Nucleus accumbens (tissue), 56 donors: ENCODE measurements at places on chromosomes 4 and X.

- DNase-seq = no peak
Measured at GRCh38 chrX:151702741-151703340, 7.6 kb downstream of the PRRG3 start.

GRCh38 chrX:41293269-41293668, 40.7 kb upstream of the DDX3X start:
- no peak for DNase-seq

DNA sequence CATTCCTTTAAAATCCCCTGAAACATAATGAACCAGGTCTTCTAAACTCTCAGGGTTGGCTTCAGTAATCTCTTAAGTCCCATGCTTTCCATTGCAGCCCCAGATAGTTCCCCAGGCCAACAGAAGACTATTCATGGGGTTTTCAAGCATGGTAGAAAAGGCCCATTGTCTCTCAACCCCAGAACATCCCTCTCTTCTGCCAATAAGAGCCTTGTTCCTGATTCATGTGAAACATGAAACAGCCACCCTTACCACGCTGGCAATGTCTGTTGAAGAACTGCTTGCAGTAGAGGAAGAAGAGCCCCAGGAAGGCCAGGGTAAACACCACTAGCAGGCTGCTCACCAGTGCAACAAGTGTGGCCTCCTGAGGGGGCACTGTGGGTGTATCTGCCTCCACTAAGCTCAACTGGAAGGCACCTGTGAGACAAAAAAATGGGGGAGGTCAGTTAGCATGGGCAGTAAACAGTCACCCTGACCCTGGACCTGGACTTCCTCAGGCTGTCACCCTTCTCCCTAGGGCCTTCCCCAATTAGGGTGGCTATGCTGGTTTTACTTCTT, 36.4 kb downstream of the EDA2R start:
- DNase-seq = peak; percentile 30

DNA sequence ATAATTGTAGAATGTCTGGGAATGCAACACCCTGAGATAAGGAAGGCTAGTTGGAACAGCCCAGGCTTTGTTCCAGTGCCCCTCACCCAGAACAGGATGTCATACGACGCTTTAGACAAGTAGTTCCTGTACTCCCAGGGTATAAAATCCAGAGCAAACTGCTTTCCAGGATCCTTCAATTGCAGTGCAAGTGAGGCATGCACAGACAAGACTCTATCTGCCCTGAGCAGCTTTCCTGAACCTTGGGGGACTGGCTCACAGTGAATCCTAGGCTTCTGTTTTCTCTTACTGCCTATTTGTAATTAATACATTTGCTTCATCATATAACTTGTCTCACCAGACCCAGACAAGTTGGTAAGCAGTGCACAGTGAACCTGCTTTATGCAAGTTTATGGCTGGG, 48.4 kb upstream of the IL9R start:
- DNase-seq = no peak

GRCh38 chr4:72295966-72296557, 264.3 kb downstream of the NPFFR2 start:
- DNase-seq = no peak

DNA sequence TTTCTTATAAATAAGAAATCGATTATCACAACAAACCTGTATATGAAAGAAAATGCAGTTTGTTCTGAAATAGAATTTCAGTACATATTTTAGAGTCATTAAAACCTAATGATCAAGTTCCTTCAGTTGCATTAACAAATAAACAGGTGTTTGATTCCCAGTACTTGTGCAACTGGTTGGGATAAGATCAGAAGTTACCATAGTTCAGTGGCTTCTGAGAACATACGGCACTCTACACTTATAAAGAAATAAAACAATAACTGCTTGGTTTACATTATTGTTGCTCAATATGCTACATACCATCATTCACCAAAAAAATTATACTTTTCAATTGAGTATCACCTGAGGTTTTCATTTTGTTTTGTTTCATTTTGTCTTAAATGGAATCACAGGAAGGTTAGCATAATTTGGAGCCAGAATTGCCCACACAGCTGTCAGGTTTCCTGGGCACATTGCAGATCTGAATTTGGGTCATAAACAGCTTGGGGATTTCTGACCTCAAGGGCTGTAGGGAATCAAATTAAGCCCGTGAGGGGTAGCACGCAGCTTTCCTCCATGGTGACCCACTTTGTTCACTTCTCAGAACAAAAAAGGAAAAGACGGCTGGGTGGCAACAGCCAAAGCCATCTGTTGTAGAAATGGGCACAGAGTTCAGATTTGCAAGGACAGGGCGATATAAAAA, 14.9 kb upstream of the CCNG2 start:
- no peak for DNase-seq

DNA sequence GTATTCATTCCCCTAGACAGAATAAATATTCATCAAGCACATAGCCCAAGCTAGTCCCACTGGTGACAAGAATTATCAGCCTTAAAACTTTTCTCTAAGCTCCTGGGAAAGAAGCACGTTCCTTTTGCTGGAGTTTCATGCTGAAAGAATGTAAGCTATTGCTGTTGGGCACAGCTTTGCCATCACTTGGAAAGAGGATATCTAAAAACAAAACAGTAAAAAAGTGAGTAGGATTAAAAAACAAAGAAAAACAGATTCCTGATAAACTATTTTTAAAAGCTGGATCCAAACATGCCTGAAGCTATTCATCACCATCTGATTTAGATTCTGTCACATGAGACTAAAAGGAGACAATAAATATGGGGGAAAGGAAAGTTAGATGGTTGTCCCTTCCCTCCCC, 176.8 kb downstream of the SCFD2 start:
- no peak for DNase-seq

GRCh38 chr4:87005690-87006425, 71.0 kb downstream of the AFF1 start:
- DNase-seq = no peak

GRCh38 chr4:141757287-141757686, 120.9 kb downstream of the IL15 start:
- no peak for DNase-seq

DNA sequence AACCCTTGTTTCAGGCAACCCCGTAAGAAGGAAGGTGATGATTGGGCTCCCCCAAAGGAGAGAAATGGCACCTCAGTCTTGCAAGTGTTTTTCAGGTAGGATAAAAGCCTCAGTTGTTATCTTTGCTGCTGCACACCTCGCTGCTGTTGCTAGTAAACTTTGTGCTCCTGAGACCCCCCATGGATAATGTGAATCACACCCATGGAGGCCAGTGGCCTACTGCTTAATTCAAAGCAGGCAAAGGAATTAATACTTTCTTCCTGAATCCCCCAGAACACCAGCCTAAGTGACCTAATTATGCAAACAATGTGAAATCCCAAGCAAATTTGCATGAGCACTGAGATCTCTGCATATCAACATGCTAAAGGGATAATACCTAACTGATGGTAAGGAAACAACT, 337.5 kb downstream of the GRIA2 start:
- DNase-seq = no peak

- DNase-seq = no peak
Measured at GRCh38 chr4:110059556-110060191, 138.7 kb downstream of the ELOVL6 start.

GRCh38 chr4:125735102-125735501, 420.3 kb downstream of the FAT4 start:
- DNase-seq = no peak

DNA sequence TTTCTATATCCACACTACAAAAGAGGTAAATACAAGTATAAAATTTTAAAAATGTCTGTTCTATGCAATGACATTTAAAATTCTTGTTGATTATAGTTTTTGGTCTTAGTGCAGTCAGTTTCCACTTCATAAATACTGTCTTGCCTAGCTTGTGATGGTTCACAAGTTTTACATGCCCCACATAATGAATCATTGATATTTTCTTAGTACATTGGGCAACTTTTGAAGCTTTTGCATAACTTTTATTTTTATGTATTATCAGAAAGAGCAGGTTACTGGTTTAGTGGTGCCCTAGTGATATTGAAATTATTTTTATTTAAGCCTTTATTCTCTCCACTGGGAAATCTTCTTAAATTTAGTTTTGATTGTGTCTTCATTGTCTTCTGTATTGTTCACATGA, 388.0 kb downstream of the CCSER1 start:
- no peak for DNase-seq

- DNase-seq = peak; percentile 80
Measured at GRCh38 chr4:82515705-82516104, 46.1 kb downstream of the TMEM150C start.

- no peak for DNase-seq
Measured at GRCh38 chr4:89820010-89820409, 17.0 kb downstream of the SNCA start.

DNA sequence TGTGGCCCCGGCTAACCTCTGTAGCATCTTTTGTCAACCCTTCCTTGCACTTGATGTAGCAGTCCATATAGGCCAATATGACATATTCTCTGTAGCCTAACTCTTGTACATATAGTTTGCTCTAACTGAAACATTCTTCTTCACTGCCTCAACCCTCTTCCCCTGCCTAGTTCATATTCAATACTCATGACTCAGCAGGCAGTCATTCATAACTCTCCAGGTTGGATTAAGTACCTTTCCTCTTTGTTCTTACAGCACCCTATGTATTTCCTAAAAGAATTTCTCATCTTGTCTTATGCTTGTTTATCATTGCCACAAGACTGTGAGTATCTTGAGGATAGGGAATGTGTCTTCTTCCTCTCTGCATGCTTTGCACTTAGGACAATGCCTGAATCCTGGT, 76.9 kb downstream of the TMLHE start:
- no peak for DNase-seq
